Progenitor cell of endocrine pancreas (in vitro differentiated cells): ENCODE measurements at places on chromosomes 1 and 21. TPM values are rescaled to one million over a fixed set of nuclear protein-coding genes. Genes with fewer than 3 reads are reported as not detected.

The STPG1 gene
- 16.7 and 19.2 TPM in 2 replicates for total RNA-seq

The DENND2C gene
- total RNA-seq, result 10.4 and 10.6 TPM in 2 replicates

The DSCAM gene
- total RNA-seq, result 2.3 and 2.7 TPM in 2 replicates

The ALDH4A1 gene
- 29.3 and 30.0 TPM in 2 replicates for total RNA-seq

The CNIH3 gene
- total RNA-seq, result 3.2 and 3.7 TPM in 2 replicates

The FGR gene
- total RNA-seq, result not detected in 2 replicates

The TNFRSF4 gene
- total RNA-seq, result 0.33 and 0.38 TPM in 2 replicates

The OR4F16 gene
- total RNA-seq, result not detected in 2 replicates

The HSPA6 gene
- 0.16 TPM in 1 of 2 replicates, not detected in the other for total RNA-seq

The CHAF1B gene
- 9.1 and 11.7 TPM in 2 replicates for total RNA-seq

The UTS2 gene
- total RNA-seq, result not detected in 2 replicates

The MEGF6 gene
- total RNA-seq, result 79.2 and 83.8 TPM in 2 replicates

The SLC1A7 gene
- total RNA-seq, result not detected in 2 replicates

The PARS2 gene
- total RNA-seq, result 9.1 and 11.0 TPM in 2 replicates

The FTCD gene
- 48.4 and 49.3 TPM in 2 replicates for total RNA-seq

The CLCNKB gene
- total RNA-seq, result 1.5 and 2.3 TPM in 2 replicates

The APCS gene
- not detected in 2 replicates for total RNA-seq

The OR2L3 gene
- not detected in 2 replicates for total RNA-seq

The CHIT1 gene
- 0.14 and 0.95 TPM in 2 replicates for total RNA-seq

The PLA2G4A gene
- total RNA-seq, result 0.72 and 1.00 TPM in 2 replicates

The AK2 gene
- 115 and 116 TPM in 2 replicates for total RNA-seq

The CD53 gene
- total RNA-seq, result not detected in 2 replicates

The NEXN gene
- 5.9 and 6.5 TPM in 2 replicates for total RNA-seq

The CSMD2 gene
- total RNA-seq, result 0.11 and 0.38 TPM in 2 replicates

The CCDC181 gene
- 7.3 and 8.2 TPM in 2 replicates for total RNA-seq

The KCNH1 gene
- total RNA-seq, result 0.22 and 0.38 TPM in 2 replicates

The DNASE2B gene
- 0.26 and 0.36 TPM in 2 replicates for total RNA-seq

The RAB25 gene
- total RNA-seq, result 93.8 and 99.1 TPM in 2 replicates

The MYCL gene
- total RNA-seq, result 19.3 and 21.3 TPM in 2 replicates

The GCSAML gene
- total RNA-seq, result not detected in 2 replicates

The PAPPA2 gene
- total RNA-seq, result 4.1 and 4.2 TPM in 2 replicates

The CDC73 gene
- total RNA-seq, result 62.7 and 64.0 TPM in 2 replicates

The IKBKE gene
- 5.1 and 6.4 TPM in 2 replicates for total RNA-seq

The HRNR gene
- total RNA-seq, result not detected in 2 replicates

The TBX19 gene
- total RNA-seq, result 2.0 and 2.3 TPM in 2 replicates

The VAMP4 gene
- 8.9 and 10.1 TPM in 2 replicates for total RNA-seq

The COL16A1 gene
- 0.67 and 2.1 TPM in 2 replicates for total RNA-seq

The AMY1C gene
- total RNA-seq, result not detected in 2 replicates

The APOBEC4 gene
- not detected in 2 replicates for total RNA-seq

The KRTAP12-3 gene
- total RNA-seq, result not detected in 2 replicates

The SELP gene
- not detected in 2 replicates for total RNA-seq

The SYT11 gene
- total RNA-seq, result 1.7 and 2.0 TPM in 2 replicates

The PGLYRP3 gene
- not detected in 2 replicates for total RNA-seq

The FMO4 gene
- total RNA-seq, result 3.7 and 4.5 TPM in 2 replicates

The SLC45A1 gene
- 0.60 and 0.86 TPM in 2 replicates for total RNA-seq

The AUNIP gene
- total RNA-seq, result 4.7 and 5.9 TPM in 2 replicates

The OR2T11 gene
- total RNA-seq, result not detected in 2 replicates

The IFI44L gene
- not detected in 2 replicates for total RNA-seq

The CLEC20A gene
- total RNA-seq, result not detected in 2 replicates

The RGS16 gene
- total RNA-seq, result 0.98 and 1.5 TPM in 2 replicates

The CFAP74 gene
- total RNA-seq, result 0.36 and 0.93 TPM in 2 replicates

The IFFO2 gene
- 21.0 and 24.4 TPM in 2 replicates for total RNA-seq

The TAS1R1 gene
- total RNA-seq, result not detected in 2 replicates

The PTPN14 gene
- total RNA-seq, result 37.0 and 43.3 TPM in 2 replicates

The LHX8 gene
- total RNA-seq, result 0.22 TPM in 1 of 2 replicates, not detected in the other

The FYB2 gene
- total RNA-seq, result 7.6 and 9.6 TPM in 2 replicates
